ENCODE measurements at places on chromosomes 13 and 19.

GRCh38 chr19:14407605-14408484 lies 11.3 kb downstream of the DDX39A start:
- DNase-seq: no peak

DNA sequence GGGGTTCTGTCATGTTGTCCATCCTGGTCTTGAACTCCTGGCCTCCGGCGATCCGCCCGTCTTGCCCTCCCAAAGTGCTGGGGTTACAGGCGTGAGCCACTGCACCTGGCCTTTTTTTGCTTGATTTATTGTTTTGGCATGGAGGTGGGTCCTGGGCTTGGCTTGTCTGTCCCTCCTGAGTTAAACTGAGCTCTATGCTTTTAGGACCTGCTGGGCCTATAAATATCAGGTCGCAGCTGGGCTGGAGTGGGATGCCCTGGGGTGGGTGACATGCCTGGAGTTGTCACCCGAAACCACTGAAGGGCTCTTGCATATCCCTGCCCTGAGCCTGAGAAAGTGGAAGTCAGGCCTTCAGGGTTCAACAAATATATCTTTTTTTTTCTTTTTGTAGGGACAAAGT lies 5.5 kb downstream of the ARRDC5 start:
- DNase-seq: no peak

DNA sequence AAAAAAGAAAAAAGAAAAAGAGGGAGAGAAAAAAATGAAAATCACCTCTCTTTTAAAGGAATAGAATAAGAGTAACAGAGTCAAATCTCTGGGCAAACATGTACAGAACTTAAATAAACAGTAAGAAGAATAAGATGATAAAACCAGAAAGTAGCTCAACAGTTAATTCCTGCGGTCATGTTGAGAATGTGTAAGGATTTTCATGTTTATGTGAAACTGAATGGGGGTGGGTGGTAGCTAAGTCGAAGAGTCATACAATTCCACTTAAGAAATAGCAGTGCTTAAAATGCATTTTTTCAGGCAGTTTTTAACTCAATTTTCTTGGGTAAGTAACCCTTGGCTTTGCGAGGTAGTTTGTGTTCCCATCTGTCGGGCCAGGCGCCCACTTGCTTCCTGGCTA lies 60.9 kb downstream of the PEX11G start:
- DNase-seq: no peak

- DNase-seq: no peak
Observed at GRCh38 chr13:63010072-63010658, 1594.5 kb upstream of the PCDH20 start.

DNA sequence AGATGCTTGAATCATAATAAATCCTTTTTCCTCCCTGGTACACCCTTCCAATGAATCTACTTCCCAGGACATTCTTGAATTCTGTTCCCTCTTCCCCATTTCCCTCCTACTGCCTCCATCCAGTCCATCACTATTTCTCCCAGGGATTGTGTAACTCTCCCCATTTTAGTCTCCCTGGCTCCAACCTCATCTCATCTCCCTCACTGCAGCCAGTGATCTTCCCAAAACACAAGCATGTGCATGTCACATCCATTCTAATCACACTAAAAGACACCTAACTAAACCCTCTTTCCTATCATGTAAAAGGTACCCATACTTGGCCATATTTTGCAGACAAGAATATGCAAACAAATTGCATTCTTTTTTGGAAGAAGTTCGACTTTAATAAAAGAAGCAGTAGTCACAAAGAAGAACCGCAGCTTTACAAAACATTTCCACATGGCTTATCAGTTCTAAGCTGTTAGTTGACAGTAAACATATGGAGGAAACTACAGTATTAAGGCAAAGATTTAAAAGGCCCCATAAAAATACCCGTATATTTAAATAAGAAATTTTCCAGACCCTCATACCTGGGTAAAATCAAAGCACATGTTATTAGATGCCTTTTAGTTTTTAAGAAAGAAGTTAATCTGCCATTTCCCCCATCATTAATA lies 111.0 kb downstream of the KCTD12 start:
- no peak for DNase-seq

- DNase-seq: peak; percentile 19
Observed at GRCh38 chr13:34207872-34208271, 389.9 kb downstream of the RFC3 start.

GRCh38 chr19:18074192-18074591 lies 12.5 kb downstream of the IL12RB1 start:
- no peak for DNase-seq

GRCh38 chr19:55355213-55355821 lies 798 bp upstream of the COX6B2 start:
- no peak for DNase-seq

- DNase-seq: no peak
Observed at GRCh38 chr13:32430018-32430747, 2.3 kb upstream of the N4BP2L1 start.

DNA sequence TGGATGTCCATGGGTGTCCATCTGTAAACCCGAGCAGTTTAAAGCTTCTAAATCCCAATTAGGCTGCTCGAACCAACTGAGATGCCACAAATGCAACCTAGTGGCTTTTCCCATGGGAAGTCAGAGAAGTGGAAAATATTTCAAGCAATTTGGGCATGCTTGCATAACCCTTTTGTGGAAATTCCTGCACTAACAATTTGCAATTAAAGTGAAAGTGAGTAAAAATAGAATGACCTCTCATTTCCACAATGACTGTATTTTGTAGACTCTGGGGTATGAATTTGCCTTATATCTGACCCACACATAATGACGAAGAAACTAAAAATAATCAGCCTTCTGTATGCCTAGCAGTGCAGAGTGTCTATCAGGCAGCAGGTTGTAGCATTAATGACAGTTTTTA lies 91.8 kb upstream of the TSC22D1 start:
- DNase-seq: peak; percentile 35

- DNase-seq: peak; percentile 19
Observed at GRCh38 chr19:2546128-2547032, 70.5 kb downstream of the GADD45B start.

DNA sequence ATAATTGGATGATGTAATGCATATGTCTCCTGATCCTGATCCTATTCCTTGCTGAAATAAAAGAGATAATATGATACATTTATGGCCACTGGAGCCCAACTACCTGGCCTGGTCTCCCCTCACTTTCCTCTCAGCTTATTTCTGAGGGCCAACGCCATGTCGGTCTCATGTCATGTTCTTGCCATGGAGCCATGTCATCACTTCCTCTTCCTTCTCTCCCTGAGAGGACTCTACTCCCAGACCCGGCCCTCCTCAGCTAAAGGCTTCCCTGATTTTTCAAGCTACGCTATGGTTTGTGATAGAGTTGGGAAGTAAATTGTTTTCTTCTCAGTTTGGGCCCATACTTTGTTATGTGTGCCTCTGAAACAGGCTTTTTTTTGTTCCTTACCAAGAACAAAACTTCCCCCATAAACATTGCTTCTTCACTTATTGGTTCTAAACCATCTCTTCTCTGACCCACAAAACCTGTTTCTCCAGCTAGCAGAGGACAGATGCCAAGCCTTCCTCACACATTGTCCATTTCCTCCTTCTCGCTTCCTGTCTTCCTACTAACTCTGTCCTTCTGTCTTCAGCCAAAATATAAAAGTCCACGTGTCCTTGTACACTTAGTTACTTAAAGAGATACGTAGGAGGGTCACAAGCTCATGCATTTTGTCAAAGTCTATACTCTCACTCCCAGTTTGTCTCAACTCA lies 319.9 kb upstream of the DACH1 start:
- no peak for DNase-seq

- peak; percentile 53 for DNase-seq
Observed at GRCh38 chr19:1847684-1848398, 442 bp downstream of the REXO1 start.

DNA sequence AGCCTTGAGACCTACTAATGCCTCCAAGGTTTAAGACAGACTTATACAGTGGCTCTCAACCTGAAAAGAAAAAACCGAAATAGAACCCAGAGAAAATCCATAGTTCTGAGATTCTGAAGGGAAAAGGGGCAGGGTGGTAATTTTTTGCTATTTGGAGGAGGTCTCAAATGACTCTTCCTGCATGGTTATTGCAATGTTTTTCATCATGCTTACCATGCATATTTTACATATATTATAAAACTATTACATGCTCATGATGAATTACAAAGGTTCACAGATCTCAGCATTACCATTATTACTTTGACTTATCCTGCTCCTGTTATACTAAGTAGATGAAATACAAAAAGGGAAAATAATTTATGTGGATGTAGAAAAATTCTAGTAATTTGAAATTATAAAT lies 47.6 kb downstream of the N4BP2L2 start:
- no peak for DNase-seq

DNA sequence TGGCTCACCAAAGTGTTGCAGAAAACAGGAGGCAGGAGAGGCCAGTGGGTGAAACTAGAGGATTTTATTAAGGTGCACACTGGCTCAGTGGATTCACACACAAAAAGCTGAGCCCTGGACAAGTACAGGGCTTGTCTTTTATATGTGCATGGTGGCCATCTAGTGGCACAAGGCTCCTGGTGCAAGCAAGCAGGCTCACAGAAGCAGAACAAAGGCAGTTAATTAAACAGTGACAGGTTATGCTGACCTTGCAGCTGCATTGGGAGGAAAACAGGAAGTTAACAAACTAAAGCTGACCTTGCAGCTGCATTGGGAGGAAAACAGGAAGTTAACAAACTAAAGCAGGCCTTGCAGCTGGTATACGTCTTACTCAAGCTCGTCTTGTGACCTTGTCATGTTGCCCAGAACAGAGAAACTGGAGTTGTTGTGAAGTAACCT lies 65.3 kb upstream of the ZNF681 start:
- DNase-seq: peak; percentile 4

GRCh38 chr13:60112771-60113170 lies 51.0 kb downstream of the DIAPH3 start:
- peak; percentile 60 for DNase-seq

- DNase-seq: no peak
Observed at GRCh38 chr19:7662657-7663056, 6.2 kb upstream of the RETN start.

DNA sequence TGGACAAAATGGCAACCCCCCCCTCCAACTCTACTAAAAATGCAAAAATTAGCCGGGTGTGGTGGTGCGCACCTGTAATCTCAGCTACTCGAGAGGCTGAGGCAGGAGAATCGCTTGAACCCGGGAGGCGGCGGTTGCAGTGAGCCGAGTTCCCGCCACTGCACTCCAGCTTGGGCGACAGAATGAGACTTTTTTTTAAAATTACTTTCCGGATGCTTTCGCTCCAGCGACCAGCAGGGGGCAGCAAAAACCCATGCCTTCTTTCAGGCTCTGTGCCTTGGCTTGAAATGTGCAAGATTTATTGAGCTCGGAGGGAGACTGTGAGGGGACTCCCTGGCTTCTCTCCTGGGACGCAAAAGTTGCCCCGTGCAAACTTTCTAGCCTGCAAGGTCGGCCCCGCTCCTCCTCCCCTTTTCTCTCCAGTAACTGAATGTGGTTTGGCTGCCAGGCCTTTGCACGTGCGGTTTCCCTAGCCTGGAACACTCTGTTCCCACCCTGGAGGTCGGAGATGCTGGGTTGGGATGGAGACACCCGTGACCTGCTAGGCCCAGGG lies 61.4 kb upstream of the NFIC start:
- peak; percentile 72 for DNase-seq

GRCh38 chr19:36125557-36125956 lies 10.3 kb downstream of the TBCB start:
- DNase-seq: no peak

DNA sequence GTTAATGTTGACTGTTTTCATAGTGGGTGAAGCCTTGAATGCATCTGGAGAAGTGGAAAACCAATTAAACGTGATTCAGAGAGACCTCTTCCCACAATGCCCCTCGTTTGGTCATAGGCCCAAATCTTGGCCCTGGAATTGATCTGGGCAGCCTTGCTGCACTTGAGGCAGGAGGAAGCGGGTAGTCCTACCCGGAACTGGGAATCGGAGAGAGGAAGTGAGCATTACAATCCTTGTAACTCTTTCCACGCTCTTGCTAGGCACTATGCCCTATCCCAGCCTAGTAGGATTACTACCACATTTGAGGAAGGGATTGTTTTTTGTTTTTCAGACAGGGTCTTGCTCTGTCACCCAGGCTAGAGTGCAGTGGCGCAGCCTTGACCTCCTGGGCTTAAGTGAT lies 3.6 kb downstream of the KCNK6 start:
- no peak for DNase-seq

- DNase-seq: peak; percentile 67
Observed at GRCh38 chr13:25037057-25037813, 58.7 kb upstream of the PABPC3 start.

GRCh38 chr13:81738364-81738763 lies 1397.4 kb upstream of the SPRY2 start:
- DNase-seq: no peak

- DNase-seq: peak; percentile 22
Observed at GRCh38 chr19:45179072-45179891, 698 bp downstream of the BLOC1S3 start.

DNA sequence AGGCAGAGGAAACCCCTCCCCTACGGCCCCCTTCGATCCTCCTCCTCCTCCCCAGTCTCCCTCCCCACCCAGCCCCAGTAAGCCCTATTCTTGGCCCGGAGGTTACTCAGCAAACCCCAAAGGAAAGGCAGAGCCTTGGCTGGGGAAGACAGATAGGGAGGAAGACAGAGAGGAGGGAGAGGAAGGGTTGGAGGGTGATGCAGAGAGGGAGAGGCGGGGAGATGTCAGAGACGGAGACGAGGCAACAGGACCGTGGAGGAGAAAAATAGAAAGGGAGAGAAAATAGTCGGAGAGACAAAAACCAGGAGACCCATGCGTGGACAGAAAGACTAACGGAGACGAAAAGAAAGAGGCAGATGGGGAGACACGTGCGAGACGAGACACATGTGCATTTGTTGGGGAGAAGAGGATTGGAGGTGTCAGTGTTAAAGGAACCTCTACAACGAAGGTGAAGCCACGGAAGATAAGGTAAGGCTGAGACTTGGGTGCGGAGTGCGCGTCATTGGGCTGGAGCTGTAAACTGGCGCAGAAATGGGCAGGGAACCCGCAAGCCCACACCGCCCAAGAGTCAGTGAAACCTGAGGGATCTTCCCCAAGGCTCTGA lies 2.9 kb downstream of the TGFB1 start:
- DNase-seq: peak; percentile 48

- DNase-seq: no peak
Observed at GRCh38 chr13:111662451-111662850, 342.0 kb downstream of the TEX29 start.

GRCh38 chr13:71320452-71320851 lies 546.6 kb downstream of the DACH1 start:
- DNase-seq: peak; percentile 4

DNA sequence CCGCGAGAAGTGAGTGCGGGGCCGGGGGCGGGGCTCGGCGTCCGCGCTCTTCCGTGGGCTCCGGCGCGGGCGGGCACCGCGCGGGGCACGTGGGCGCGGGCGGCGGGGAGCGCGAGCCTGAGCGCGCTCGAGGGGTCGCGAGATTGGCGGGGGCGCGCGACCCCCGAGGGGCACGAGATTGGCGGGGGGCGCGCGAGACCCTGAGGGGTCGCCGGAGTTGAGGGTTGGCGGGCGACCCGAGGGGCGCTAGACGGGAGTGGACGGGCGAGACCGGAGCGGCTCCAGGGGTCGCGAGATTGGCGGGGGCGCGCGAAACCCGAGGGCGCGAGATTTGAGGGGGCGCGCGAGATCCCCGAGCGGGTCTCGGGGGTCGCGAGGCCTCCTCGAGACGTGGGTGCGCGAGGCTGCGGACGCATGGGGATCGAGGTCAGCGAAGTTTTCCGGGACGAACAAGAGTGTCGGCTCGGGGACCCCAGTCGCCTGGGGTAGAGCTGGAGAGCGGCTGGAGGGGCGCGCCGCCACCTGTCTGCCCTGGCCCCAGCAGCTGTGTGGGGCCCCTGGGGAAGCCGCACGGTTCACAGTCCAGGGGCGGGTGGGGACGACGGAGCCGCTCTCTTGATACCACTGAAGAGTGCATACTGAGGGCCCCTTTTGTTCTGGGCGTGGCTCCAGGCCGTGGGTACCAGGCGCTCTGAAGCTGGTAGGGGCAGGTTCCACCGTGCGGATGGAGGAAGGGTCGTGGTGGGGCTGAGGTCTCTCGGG lies 682 bp downstream of the SSBP4 start:
- DNase-seq: no peak
